Iris pigment epithelial cell (primary cell): ENCODE measurements at places on chromosomes 11 and 22.

- peak; percentile 32 for DNase-seq
Measured at GRCh38 chr11:72598906-72599305, 75.3 kb downstream of the PDE2A start.

DNA sequence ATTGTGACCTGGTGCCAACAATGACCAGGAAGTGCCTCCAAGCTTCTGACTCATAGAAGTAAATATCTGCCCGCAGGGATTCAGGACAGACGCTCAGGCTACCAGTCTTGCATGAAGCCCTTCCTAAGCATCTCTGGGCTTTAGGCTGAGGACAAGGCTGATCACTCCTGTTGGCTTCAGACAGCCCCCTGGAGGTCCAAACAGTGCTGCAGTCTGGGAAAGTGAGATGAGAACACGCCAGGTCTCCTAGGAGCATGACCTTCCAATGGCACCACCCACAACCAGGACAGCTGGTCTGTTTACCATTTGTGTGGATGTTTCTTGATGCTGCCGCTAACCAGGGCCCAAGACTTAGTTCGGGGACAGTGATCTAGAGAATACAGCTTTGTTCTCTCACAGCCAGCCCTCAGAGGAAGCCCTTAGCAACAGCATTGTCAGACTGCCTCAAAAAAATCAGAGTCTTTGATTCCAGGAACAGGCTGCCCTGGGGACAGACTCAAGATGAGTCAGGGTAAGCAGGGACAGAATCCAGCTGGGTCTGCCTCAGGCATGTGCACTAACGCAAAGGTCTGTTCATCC is 111.2 kb downstream of the ZNF280B start:
- DNase-seq: no peak

DNA sequence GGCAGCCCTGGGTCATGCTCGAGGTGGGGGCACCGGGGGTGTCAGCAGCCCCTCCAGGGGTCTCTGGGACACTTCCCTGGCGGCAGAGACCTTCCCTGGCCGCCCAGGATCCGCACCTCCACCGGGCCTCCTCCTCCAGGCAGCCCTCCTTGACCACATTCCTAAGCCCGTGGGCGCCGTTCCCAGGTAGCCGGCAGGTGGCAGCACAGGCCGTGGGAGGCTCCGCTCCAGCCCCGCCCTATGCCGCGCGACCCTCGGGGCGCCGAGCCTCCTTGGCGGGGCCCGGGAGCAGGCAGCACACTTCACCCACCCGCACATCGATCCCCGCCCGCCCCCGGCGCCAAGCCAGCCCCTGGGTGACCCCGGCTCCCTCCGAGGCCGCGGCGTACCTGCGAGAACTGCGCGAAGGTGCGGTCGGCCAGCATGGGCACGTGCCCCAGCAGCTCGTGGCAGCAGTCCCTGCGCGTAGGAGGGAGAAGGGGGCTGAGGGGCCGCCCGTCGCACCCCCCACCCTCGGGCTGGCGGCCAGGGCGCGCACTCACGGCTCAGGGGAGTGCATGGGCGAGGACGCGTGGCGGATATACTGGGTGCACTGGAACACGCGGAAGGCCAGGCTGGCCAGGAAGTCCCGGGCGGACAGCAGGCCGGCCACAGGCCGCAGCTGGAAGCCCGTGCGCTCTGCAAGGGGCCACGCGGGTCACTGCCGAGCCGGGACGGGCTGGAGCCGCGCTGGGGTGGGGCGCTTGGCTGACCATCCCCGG is 5.3 kb upstream of the INS start:
- DNase-seq: no peak

- DNase-seq: no peak
Measured at GRCh38 chr11:105100981-105101630, 38.5 kb downstream of the CARD18 start.

- no peak for DNase-seq
Measured at GRCh38 chr11:120223793-120224192, 13.0 kb downstream of the OAF start.

- DNase-seq: peak; percentile 53
Measured at GRCh38 chr11:11937957-11938356, 70.5 kb downstream of the DKK3 start.

GRCh38 chr22:45980268-45980570 is 3.3 kb upstream of the WNT7B start:
- DNase-seq: no peak

GRCh38 chr11:67310246-67311050 is 7.1 kb downstream of the SSH3 start:
- DNase-seq: no peak

DNA sequence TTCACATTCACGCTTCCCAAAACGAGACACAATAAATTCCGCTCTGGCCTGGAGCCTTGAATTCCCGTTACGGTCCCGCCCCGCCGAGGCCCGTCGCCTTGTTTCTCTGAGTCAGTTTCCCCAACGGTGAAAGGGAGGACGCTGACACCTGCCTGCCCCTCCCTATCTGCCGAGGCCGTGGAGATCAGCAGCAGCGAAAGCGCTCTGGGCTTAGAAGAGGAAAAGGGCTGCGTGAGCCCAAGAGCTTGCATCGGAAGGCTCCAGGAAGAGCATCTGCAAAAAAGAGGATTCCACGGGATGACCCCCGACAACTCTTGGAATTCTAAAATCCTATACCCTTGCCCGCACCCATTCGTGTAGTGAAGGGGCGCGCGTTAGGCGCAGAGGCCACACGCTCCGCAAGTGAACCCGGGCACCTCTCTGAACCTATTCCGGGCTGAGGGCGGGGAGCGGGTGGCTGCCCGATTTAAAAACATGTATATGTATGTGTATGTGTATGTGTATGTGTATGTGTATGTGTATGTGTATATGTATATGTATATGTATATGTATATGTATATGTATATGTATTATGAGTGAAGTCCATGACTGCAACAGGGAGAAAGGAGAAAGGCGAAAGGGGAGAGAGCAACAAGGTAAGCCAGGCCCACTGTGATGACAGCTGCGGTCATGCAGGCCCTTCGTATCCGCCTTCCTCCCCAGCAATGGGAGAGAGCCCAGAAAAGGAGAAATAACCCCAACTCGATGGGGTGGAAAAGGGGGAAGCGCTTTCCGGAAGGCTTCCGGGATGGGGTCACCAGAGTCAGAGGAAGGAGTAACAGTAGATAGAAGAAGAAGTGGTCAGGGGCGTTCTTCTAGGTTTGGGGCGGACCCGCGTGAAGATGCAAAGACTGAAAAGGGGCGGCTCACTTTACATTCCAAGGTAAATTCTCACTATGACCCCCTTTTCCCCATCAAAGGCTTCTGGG is 948 bp upstream of the MRTFA start:
- DNase-seq: peak; percentile 56

GRCh38 chr11:21007297-21007696 is 337.9 kb downstream of the NELL1 start:
- DNase-seq: no peak

- no peak for DNase-seq
Measured at GRCh38 chr22:34599567-34599966, 466.4 kb upstream of the ISX start.
